ENCODE measurements at places on chromosomes 12 and 14. TPM values are rescaled to one million over a fixed set of nuclear protein-coding genes. Genes with fewer than 3 reads are reported as not detected.

BATF gene
- not detected for total RNA-seq

CABP1 gene
- total RNA-seq, result not detected

KRT78 gene
- total RNA-seq, result not detected

MYH7 gene
- total RNA-seq, result not detected

TAS2R8 gene
- not detected for total RNA-seq

PTHLH gene
- total RNA-seq, result not detected

RITA1 gene
- 38.6 TPM for total RNA-seq

Data from MG63 (cell line).